ENCODE measurements at places on chromosomes 12 and 14. TPM values are rescaled to one million over a fixed set of nuclear protein-coding genes. Genes with fewer than 3 reads are reported as not detected.
A peak's percentile ranks its signal among the peaks of the same experiment; 100 is the strongest.

GRCh38 chr12:100566887-100567637 lies 6.4 kb upstream of the GAS2L3 start:
- no peak for DNase-seq

Gene PTPRB
- not detected for total RNA-seq

DNA sequence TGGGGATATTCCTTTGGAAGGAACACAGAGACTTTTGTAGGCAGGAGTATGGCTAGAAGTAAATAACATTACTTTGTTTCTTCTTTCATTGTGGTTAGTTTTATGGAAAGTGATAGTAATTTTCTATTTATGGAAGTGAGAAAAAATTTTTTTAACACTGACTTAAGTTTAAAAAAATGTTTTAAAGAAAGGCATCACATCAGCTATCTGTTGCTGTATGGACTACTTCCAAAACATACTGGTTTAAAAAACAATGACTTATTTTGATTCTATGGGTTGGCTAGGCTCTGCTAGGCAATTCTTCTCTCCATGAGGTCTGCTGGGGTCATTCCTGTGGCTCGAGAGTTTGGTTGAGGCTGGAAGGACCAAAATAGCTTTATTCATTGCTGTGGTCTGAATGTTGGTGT lies 31.7 kb upstream of the SLC38A2 start:
- DNase-seq = no peak

DNA sequence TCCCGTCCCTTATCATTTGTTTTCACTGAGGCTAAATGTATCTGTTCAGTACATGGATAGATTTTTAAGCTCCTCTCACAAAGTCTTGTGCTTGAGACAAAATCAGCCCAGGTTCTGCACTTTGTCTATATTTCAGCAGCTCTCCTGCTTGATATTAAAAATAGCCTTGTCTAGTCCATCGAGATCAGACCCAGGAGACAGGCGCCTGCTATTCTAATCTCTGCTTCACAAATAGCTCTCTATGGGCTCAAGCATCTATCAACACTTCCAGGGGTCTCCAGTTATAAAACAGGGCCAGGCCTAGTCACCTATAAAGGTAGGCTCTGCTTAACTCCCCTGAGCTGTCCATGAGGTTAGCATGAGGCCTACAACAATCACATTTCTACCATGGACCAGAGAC lies 62.5 kb downstream of the ZFP36L1 start:
- DNase-seq = no peak

Gene C14orf93
- 15.2 TPM for total RNA-seq

- no peak for DNase-seq
Observed at GRCh38 chr14:98280436-98280835, 991.6 kb downstream of the BCL11B start.

Gene RASSF8
- 12.8 TPM for total RNA-seq

DNA sequence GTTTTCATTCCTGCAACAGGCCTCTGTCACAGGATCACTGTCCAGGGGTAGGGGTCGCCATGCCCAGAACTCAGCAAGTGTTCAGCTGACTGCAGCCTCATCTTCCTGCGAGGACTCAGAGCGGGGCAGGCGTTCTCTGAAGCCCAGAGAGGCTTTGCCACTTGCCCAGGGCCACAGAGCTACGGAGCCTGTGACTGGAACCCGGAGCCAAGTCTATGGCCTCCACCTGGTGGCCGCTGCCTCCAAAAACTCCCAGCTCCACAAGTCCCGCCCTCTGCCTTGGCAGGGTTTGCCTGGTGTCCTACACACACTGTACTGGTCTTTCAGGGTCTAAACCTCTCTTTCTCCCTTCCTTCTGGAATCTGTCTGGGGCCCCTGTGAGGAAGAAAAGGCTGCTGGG lies 8.7 kb upstream of the PPP1R13B start:
- DNase-seq = no peak

- DNase-seq = no peak
Observed at GRCh38 chr12:132495629-132496357, 5.8 kb downstream of the FBRSL1 start.

GRCh38 chr12:12606781-12607589 lies 4.7 kb upstream of the CREBL2 start:
- peak; percentile 7 for DNase-seq

GRCh38 chr12:31985832-31986231 lies 26.6 kb downstream of the RESF1 start:
- no peak for DNase-seq

- DNase-seq = no peak
Observed at GRCh38 chr12:22935090-22935489, 310.1 kb downstream of the ETNK1 start.

DNA sequence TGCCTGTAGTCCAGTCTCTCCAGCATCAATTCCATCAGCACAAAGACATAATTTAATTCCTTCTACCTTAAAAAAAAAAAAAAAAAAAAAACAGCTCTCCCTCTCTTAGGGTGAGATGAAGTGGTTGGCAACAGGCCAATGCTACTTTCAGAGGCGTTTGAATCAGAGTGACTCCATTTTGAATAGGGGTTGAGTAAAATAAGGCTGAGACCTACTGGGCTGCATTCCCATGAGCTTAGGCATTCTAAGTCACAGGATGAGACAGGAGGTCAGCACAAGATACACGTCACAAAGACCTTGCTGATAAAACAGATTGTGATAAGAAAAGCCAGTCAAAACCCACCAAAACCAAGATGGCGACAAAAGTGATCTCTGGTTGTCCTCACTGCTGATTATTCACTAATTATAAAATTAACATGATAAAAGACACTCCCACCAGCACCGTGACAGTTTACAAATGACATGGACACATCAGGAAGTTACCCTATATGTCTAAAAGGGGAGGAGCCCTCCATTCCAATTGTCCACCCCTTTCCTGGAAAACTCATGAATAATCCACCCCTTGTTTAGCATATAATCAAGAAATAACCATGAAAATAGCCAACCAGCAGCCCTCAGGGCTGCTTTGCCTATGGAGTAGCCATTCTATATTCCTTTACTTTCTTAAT lies 6.9 kb upstream of the TCL1B start:
- DNase-seq = no peak

DNA sequence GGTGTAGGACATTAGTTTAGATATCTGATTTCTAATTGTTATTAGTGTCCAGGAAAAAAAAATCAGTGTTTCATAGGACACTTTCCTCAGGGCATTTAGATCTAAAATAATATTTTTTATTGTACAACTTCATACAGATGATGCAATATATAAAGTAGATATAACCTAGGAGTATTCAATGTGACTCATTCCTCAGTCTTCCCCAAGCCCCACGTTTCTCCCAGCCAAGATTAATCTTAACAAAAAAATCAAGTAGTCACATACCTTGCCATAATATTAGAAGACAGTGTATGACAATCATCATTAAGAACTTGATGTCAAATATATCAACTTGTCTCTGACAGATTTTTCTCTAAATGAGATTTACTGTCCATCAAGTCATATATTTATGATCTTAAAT lies 37.1 kb downstream of the PPFIA2 start:
- DNase-seq = no peak

GRCh38 chr14:64870160-64870559 lies 9.5 kb downstream of the SPTB start:
- DNase-seq = no peak

Gene TSHR
- total RNA-seq = not detected

- peak; percentile 63 for DNase-seq
Observed at GRCh38 chr12:127145929-127146789, 1120.8 kb upstream of the TMEM132C start.

DNA sequence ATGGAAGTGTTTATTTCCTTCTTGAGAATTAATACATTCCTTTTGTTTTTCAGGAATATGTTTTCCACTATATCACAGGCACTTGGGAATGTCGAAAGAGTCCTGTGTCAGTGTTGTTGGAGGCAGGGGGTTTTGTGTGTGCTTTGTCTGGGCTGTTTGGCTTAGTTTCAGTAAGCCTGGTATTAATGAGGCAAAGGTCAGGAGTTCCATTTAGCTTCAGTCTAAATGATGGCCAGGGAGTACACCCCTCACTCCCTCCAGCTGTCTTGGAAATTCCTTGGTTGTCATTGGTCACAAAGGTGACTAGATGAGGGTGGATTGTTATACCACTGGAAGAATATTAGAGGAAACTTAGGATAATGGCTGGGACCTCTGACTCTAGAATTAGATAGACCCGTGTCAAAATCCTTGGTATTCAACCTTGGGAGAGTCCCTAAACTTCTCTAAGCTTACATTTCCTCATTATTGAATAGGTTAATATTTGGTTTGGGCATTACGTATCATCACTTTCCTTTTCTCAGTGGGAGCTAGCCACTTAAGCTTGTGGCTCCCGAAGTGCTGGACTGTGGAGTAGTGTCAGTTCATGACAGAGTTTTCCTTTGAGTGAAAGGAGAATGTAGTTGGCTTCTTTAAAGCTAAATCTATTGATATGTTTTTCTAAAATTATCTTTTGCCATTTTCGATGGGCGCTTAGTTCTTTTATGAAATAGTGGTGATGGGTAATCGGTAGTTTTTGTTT lies 5.2 kb downstream of the FRS2 start:
- DNase-seq = no peak

Gene NRIP2
- total RNA-seq = not detected

- peak; percentile 16 for DNase-seq
Observed at GRCh38 chr12:53575502-53576249, 50.5 kb downstream of the ATF7 start.

DNA sequence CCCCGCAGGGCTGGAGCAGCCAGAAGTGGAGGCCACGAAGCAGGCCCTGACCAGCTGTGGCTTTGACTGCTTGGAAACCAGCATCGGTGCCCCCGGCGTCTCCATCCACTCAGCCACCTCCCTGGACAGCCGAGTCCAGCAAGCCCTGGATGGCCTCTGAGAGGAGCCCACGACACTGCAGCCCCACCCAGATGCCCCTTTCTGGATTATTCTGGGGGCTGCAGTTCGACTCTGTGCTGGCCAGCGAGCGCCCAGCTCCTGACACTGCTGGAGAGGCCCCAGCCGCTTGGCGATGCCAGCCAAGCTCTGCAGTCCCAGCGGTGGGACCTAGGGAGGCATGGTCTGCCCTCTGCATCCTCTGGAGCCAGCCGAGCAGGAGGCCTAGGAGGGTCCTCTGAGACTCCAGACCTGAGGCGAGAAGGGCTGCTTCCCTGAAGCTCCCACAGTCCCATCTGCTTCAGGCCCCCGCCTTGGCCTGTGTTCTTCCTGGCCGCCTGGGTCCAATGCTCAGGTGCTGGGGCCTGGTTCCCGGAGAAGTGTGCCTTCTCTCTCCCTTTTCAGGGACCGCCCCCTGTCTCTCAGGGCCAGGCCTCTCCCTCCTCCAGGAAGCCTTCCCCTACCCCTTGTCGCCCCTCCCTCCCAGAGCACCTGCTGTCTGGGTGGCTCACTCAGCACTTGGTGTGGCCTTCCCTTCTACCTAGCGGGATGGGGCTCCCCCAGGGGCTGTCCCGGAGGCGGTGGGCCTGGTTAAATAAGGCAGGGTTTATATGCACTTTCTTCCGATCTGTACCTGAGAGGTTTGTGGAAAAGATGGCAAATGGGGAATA lies 23.0 kb downstream of the MVK start:
- DNase-seq = no peak

DNA sequence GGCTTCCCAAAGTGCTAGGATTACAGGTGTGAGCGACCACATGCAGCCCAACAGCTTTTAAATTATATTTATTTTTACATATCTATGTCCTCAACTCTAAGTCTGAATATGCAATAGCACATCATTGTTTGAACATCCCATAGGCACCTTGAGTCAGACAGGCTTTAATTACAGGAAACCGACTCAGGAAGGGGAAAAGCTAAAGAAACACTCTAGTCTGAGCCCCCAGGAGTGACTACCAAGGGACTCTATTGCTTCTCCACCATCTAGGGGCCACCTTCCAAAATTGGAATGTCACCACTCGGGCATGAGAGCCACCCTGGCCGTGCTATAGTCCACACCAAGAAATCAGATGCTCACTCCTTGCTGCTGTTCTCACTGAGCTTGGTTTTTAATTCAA lies 14.0 kb upstream of the MFAP5 start:
- DNase-seq = no peak

Gene VASH1
- total RNA-seq = 6.1 TPM

Gene HOXC9
- not detected for total RNA-seq

DNA sequence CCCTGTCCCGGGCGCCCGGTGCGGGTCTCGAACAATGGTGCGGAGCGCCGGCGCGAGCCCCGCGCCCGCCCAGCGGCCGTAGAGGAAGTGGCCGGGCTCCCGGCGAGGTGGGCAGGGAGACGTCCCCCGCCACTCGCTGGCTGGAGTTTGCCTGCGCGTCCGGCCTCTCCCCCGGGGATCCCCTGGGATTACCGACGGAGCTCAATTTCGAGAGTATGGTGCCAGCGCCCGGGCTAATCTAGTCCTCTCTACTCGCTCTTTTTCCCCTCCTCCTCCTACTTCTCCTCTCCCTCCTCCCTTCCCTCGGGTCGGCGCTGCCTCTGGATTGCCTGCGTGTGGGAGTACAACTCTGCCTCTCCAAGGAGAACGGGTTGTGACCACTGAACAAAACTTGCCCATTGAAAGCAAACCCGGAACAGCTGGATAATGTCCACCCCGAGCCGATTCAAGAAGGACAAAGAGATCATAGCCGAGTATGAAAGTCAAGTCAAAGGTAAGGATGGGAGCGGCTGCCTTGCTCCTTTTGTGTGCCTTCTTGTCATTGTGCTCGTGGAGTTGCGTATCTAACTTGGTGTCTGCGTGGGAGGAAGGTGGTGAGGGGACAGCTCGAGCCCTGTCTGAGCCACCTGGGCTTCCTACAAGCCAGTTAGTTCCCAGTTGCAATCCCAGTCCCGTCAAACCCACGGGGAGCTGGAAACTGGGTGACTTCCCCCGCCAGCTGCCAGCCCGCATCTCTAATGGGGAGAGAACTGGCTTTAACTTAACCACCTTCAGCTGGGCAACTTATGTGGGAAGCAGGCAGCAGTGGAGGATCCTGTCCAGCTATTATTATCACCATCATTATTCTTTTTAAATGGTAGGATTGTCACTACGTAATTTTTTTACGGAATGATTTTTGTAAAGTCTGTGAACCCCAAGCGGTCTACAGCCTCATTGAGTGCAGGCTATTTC lies at the start of gene SRGAP1:
Gene SRGAP1 (plus strand): TSS at position 310 of the 951 bp plus-strand sequence. CDS start 117 bp downstream, at position 427.
- no peak for DNase-seq

Gene CCDC92
- 21.1 TPM for total RNA-seq

DNA sequence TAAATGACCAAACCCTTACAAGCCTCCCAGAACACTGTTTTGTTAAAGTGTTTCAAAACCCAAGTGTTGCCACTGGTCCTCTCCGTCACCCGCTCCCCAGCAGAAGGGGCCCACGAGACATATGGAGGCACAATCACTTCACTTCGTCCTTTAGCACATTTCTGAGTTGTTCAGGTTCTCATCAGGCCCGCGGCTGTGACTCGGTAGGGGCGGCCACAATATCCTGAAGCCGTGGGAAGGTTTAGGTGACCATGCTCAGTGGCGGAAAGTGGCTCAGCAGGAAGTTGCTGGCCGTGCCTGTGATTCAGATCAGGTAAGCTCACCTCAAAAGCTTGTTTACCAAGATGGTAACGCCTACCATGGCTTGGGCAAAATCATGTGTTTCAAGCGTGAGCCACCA lies 227.5 kb downstream of the GLT1D1 start:
- DNase-seq = no peak

DNA sequence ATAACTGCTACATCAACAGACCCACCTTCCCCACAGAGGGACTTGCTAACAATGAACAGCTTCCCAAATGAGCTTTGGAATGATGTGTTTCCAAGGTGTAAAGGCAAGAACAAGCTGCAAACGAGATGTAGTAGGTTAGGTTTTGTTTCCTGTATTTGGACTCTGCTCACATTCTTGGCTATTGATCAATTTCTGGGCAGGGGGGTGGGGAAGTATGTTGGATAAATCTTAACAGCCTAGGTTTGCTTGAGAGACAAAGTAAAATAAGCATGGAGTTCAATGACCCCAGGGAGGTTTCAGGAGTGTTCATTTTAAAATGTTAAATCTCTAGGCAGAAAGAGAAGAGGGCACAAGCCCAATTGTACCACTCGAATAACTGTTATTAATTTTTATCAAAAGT lies 146.6 kb downstream of the DPY19L2 start:
- no peak for DNase-seq

- no peak for DNase-seq
Observed at GRCh38 chr12:102234599-102234998, 37.0 kb upstream of the PMCH start.

Gene GPRC5D
- not detected for total RNA-seq
